Activated CD8-positive, alpha-beta T cell treated with anti-CD3 and anti-CD28 coated beads, Interleukin-2, amount 10 ng/mL, durations not matched to agents 7 days and 5 days (primary cell): ENCODE measurements at places on chromosomes 5 and 9. TPM values are rescaled to one million over a fixed set of nuclear protein-coding genes. Genes with fewer than 3 reads are reported as not detected.

DNA sequence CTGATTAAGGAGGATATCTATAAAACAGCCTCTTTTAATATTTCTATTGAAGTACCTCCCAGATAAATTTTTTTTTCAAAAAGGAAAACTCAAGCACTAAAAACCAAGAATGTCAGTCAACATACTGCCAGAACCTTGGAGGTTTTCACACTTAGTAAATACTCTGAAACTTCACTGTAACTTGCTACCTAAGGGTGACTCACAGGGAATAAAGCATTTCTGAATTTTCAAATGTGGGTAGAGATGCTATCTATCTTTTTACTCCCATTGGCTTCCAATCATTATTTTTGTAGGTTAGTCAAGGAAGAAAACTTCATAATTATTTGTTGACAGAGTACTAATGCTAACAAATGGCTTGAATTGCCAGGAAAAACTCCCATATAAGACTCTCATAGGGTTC is 46.1 kb downstream of the SLC25A46 start:
- no peak for DNase-seq

DNA sequence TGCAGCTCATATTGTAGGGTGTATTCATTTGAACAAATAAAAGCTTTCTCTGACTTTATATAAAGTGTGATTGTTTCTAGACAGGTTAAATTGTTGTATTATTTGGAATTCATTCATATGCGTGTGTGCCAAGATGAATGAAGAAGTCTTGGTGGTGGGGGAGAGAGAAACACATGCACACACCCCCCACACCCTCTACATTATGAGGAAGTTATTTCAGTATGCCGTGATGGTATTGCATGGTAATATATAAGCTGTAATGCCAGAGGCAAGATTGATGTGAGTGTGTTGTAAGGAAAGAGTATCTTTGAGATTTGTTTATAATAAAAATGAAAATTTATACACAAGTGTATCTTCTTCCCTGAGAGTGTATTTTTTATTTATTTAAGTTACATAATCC is 71.0 kb downstream of the IPO11 start:
- no peak for DNase-seq

- peak; percentile 58 for DNase-seq
Measured at GRCh38 chr5:57298985-57299491, 125.2 kb downstream of the GPBP1 start.

DNA sequence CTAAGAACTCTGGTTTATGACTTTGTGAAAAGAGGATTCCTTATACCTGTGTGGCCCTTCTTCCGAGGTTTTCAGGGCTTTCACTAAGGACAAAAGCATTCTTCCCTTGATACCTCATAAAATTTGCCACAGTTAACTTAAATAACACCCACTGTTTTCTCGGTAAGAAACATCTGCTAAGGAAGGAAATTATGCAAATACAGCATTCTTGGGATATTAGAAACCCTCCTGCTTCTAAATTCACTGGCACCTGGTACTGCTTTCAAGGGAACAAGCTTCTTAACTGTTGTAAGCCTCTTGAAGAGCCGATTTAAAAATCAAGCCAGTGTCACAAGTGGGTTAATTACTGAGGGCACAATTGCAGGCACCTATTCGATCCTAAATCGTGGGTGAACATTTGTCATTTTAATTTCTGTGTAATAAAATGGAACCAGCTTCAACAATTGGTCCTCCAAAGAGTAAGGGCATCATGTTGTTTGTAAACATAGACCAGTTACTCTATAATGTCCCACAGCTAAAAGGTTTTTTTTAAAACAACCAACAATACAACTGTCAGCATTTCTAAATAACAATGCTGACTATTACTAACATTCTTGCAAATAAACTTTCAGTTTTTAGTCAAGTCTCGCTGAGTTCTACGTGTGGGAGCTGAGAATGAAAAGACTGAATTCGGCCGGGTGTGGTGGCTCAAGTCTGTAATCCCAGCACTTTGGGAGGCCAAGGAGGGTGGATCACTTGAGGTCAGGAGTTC is 26.6 kb downstream of the AK3 start:
- no peak for DNase-seq

DNA sequence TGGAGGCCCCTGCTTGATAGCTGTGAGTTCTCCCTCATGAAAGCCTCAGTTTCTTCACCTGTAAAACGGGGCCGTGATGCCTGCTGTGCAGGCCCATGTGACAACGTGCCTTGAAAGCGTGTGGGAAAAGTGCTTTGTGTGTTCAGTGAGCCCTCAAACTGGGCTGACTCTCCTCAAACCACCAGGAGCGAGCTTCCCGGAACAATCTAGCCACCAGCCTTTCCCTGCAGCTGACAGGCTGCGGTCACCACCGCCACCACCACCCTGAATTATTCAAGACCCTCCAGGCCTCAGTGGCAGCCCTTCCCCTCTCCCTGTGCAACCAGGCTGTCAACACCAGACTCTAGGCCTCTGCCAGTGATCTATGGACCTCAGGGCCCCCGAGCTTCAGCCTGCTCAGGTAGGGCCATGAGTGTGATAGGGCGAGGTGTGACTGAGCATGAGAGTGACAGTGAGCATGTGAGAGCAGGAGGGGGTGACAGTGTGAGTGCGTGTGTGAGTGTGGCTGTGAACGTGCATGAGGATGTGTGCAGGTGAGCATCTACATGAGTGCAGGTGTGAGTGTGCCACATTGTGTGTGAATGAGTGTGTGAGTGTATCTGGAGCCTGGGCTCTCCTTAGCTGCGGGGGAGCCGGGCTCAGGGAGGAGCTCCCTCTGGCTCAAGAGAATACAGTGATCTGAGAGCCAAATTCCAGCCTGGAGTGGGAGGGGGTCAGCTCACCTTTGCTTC is 53.3 kb upstream of the PSD2 start:
- DNase-seq: no peak

DNA sequence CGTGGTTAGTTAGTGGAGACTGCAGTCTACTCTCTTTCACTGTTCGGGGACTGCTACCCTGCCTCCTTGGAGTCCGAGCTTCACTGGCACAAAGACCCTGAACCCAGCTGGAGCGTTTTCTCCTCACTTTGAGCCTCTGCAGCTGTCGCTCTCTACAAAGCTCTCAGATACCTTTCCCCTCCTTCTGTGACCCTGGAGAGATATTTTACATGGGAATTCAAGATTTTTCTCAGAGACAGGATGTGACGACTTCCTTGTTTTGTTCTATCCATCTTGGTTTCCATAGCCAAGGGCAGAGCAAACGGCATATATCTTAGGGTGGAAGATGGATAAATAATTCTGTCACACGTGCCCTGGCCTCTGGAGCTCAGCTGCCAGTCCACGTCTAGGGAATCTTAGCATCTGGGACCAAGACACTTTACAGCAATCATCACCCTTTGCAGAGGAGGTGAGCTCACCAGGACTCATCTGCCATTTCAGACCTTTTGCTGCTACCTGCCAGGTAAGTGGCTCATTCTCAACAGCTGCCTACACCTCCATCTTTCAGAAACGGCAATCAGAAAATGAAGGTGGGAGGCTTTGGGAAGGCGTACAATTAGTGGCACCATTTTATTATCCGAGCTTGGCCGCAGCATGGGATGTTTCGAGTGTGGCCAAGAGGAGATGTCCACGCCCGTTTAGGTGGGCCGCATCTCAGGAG is at the start of gene BTNL9:
TSS of gene BTNL9 (plus strand) at position 336 of the 700 bp plus-strand sequence. CDS start 5,224 bp downstream, outside the sequence.
- no peak for DNase-seq

DNA sequence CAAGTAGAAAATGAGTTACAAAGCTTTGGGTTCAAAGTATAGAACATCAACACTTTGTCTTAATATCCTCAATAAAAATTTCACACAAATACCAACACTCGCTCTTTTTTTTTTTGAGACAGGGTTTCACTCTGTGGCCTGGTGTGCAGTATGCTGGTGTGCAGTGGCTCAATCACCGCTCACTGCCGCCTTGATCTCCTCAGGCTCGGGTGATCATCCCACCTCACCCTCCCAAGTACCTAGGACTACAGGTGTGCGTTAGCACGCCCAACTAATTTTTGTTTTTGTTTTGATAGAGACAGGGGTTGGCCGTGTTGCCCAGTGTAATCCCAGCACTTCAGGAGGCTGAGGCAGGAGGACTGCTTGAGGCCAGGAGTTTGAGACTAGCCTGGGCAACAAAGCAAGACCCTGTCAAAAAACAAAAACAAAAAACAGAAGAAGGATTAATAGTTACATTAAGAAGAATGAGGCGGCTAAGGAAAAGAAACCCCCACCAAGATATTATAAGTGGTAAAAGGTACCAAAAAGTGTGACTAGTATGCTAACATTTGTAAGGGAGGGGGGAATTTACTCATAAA is 20.3 kb downstream of the FNBP1 start:
- no peak for DNase-seq

GRCh38 chr5:131634666-131634995 is 398 bp downstream of the RAPGEF6 start:
- peak; percentile 79 for DNase-seq

- DNase-seq: no peak
Measured at GRCh38 chr9:14240537-14240936, 73.4 kb downstream of the NFIB start.

DNA sequence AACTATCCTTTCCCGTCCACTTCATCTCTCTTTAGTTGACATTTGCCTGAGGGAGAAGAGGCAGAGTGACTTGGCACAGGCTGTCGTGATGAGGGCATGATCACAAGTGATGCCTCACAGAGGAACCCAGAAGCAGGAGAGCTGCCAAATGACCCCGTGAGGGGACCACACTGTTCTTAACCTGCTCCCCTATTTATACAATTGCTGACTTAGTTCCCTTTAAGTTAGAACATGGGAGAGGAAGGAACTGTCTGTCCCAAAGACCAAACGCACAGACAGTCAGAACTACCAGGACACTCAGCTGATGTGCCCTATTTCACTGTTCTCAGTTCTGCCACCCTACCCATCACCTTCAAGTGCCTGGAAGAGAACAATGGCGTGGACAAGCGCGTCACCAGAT is 73.7 kb downstream of the SLC1A3 start:
- no peak for DNase-seq

GRCh38 chr5:98709681-98710080 is 63.8 kb upstream of the RGMB start:
- DNase-seq: no peak

CENPK gene
- total RNA-seq: 110 TPM

FAM153A gene
- 14.3 TPM for total RNA-seq

NPR3 gene
- not detected for total RNA-seq

PROB1 gene
- 5.2 TPM for total RNA-seq
